ENCODE measurements at places on chromosomes 6 and 20.

DNA sequence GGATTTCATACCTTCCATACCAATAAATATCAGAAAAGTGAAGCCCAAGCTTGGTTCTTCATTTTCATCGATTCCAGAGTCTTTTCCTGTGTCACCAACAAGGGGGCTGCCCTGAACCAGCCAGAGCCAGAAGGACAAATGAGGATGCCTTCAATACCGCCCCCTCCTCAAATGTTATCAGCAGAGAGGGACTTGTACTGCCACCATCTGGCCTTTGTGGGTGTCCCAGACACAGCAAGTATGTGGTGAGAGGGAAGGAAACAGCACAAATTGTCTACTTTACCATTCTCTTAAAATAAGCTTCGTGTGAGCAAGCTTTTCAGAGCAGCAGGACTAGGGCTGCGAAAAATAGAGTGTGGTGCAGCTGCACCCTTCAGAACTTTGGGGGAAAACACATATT is 165.3 kb downstream of the SOBP start:
- ATAC-seq, result peak; percentile 99

GRCh38 chr20:12171923-12172524 is 254.3 kb downstream of the BTBD3 start:
- no peak for ATAC-seq

DNA sequence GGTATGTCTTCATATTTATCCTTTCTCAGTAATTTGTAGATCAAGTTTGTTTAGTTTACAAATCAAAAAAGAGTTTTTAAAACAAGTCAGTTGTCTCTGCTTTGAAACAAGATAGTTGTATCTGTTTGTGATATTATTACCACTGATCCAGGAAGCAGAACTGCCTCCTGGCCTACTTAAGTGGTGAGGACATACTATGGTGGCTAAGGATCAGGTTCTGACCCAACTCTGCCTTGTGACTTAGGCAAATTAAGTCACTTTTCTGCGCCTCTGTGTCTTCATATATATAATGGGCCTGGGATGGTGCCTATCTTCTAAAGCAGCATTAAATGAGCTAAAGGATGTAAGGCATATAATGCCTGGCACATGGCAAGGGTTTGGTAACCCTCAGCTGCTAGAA is 8.7 kb downstream of the ANKS1A start:
- ATAC-seq, result no peak

DNA sequence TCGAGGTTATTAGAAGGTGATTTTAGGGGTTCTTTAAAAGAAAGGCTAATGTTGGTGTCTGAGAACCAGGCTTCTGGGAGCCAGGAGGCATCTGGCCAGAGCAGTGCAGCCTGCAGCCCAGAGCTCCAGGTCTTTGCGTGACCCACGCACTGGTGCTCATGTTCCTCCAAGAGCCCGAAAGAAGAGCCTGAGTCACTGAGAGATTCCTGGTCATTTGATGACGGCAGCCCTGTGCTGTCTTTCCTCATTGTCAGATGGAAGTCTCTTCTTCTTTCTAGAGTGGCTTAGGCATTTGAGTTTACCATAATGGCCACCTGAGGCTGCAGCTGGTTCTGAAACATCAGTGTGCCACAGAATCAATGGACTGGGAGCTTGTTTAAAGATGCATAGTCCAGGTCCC is 46.4 kb downstream of the CD109 start:
- ATAC-seq, result no peak

DNA sequence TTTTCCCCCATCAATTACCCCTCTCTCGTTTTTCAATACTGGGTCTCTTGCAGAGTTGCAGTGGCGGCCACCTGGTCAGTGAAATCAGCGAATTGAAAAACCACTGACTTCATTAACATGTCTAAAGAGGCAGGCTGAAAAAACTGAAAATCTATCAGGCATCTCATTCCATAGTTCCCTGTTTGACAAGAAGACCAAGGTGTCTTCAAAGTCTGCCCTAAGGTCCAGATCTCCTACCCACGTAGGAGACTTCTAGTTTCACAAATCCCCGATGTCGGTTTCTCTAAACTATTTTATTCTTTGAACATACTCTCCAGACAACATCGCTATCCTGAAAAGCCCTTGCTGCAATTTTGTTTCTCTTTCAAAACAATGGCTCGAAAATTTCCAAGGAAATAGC is 796 bp upstream of the TUBB start:
- ATAC-seq, result no peak

DNA sequence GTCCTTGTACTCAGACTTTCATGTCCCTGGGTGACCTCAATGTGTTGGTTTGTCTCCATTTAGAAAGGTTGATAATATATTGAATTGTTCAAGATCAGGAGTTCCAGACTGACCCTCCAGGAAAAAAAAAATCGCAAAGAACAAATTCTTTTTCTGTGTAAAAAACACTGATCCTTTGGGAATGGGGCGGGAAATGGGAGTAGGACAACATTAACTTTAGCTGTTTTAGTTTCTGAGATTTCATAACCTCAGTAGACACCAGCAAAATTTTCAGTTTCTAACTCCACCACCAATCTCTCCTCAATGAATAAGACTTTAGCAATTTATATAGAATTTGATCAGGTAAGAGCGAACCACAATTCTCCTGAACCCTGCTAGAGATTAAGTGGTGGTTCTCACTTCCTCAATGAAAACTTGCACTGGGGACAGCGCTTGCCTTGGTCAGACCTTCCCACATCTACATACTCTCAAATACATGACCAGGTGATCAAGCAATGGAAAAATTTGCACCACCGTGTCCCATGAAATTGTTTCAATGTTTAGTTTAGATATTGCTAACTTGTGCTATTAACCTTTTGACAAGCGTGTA is 231.2 kb upstream of the PLN start:
- ATAC-seq, result no peak

DNA sequence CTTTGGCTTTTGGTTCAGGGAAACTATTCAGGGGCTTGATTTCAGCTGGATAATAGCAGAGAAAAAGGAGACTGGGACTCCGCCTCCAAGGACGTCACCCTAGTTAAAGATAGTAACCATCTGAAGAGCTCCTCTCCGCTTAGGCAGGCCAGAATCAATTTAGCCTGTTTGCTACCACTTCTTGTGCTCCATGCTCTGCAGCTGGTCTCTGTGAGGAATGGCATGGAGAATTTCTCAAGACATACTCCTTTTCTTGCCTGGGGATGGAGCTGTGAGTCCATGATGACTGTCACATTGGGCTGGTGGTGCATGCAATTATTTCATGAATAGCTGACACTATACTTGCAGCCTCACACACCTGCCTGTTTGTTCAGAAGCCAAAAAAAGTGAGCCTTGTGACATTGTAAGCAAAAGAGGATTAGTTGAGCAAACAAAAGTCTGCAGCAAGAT is 61.4 kb downstream of the TXLNB start:
- peak; percentile 17 for ATAC-seq

DNA sequence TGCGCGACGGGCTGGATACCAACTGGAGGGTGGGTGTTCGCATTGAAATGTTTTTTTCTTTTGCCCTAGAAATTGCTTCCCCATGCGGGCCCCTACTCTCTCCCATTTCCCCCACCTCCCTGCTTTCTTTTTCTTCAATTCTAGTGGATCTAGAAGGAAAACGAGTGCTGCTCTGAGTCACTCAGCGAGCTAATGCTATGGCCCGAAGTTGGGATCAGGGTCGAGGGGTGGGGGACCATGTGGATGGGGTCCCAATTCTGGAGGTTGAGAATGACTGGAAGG is 71.5 kb downstream of the SOX4 start:
- peak; percentile 18 for ATAC-seq

DNA sequence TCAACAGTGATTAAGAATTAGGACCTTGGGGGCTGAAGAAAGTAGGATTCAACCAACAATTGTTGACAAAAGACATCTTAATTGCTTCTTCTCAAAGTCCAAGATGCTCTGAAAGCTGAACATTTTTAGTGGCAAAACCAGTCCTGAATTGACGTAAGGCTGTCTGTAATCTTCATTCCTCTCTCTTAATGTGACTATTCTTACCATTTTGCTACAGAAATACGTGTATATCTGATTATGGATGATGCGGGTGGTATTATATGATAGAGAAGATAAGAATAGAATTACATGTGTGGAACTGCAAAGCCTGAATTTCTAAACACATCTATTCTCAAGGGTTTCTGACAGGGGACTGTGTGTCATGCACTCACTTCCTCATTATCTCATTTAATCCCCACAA is 130.3 kb upstream of the SASH1 start:
- ATAC-seq, result no peak

GRCh38 chr6:116369964-116370759 is 585 bp upstream of the DSE start:
- no peak for ATAC-seq

- ATAC-seq, result no peak
These were observed 2.5 kb downstream of the NTSR1 start for GRCh38 chr20:62710886-62711702.

- ATAC-seq, result no peak
These were observed 29.1 kb upstream of the AGPAT4 start for GRCh38 chr6:161302949-161303348.

DNA sequence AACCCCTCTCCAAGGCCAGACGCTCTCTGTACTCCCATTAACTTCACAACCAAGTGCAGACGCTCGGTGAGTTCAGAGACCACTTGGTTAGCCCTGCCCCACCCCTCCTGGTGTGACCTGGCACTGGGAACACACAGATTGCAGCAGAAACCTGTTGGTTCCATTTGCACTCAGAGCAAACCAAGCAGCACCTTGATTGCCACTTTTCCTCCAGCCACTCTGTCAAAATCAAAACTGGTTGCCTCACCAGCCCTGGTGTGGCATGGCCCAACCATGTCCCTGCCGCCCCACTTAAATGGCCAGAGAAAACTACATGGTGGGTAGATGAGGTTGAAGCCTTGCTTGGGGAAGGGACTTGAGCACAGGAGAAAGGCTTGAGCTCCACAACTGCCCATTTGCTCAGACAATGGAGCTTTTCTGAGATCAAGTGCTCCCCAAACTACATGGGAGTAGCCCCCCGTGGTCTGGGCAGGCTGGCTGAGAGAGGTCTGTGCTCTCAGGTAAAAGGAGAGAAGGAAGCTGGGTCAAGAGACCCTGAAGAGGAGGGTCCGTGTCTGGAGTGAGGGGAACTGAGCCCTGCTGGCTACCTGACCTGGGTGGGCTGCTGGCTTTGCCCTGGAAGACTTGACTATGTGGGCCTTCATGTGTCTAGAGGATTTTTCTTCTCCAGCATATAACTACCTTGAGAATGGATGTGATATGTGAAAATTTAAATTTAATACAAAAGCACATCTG is 43.4 kb downstream of the PLCG1 start:
- no peak for ATAC-seq
